Cardiac muscle cell (in vitro differentiated cells and primary cell): ENCODE measurements at places on chromosomes 2 and 18. TPM values are rescaled to one million over a fixed set of nuclear protein-coding genes. Genes with fewer than 3 reads are reported as not detected.

GRCh38 chr2:41879235-41879916 is 168.4 kb upstream of the PKDCC start:
- no peak overlapping the region for H3K4me3 ChIP-seq
- peaks cover 21% of the 10 kb centered on the region for H3K4me1 ChIP-seq
- peak overlapping the region; percentile 61 for H3K27ac ChIP-seq
- H3K27me3 ChIP-seq, result no peaks in the 10 kb centered on the region
- no peaks in the 10 kb centered on the region for H3K36me3 ChIP-seq

- no peaks in the 10 kb centered on the region for H3K4me1 ChIP-seq
- no peaks in the 10 kb centered on the region for H3K36me3 ChIP-seq
- H3K27ac ChIP-seq, result no peak overlapping the region
Observed at GRCh38 chr2:22444281-22444680, 940.7 kb upstream of the KLHL29 start.

- DNase-seq, result peak; percentile 71
- H3K4me3 ChIP-seq, result no peak overlapping the region
- H3K27me3 ChIP-seq, result no peaks in the 10 kb centered on the region
- H3K36me3 ChIP-seq, result peaks cover 4% of the 10 kb centered on the region
- H3K4me1 ChIP-seq, result peaks cover 32% of the 10 kb centered on the region
- H3K27ac ChIP-seq, result peak overlapping the region; percentile 88
Observed at GRCh38 chr2:40244675-40245074, 207.2 kb downstream of the SLC8A1 start.

- H3K27me3 ChIP-seq, result no peaks in the 10 kb centered on the region
- no peak overlapping the region for H3K4me3 ChIP-seq
- H3K4me1 ChIP-seq, result peaks cover 36% of the 10 kb centered on the region
- no peaks in the 10 kb centered on the region for H3K36me3 ChIP-seq
- no peak overlapping the region for H3K27ac ChIP-seq
Observed at GRCh38 chr2:164739966-164740365, 101.7 kb downstream of the COBLL1 start.

DNA sequence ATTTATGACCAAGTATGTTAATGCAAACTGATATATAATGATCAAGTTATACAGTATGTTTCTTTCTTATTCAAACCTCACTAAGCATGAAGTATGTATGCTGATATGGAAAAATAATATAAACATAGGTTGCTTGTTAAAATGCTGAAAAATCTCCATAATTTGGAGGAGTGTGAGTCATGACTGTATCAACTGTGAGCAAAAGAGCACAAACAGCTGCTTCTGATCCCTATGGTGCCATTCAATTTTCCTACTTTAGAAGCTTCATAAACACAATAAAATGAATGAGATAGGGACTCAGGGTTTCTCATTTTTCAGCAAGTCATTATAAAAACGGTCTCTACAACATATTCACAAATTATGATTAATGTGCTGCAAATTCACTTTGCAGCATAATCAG is 129.9 kb upstream of the TFPI start:
- H3K4me3 ChIP-seq, result no peak overlapping the region
- H3K27ac ChIP-seq, result no peak overlapping the region
- DNase-seq, result no peak
- H3K27me3 ChIP-seq, result no peaks in the 10 kb centered on the region
- no peaks in the 10 kb centered on the region for H3K36me3 ChIP-seq

The AOX1 gene
- total RNA-seq, result 0.11 TPM in 1 of 2 replicates, not detected in the other

The FSHR gene
- total RNA-seq, result 0.95 and 1.9 TPM in 2 replicates
